ENCODE measurements at places on chromosomes 11 and 22.

DNA sequence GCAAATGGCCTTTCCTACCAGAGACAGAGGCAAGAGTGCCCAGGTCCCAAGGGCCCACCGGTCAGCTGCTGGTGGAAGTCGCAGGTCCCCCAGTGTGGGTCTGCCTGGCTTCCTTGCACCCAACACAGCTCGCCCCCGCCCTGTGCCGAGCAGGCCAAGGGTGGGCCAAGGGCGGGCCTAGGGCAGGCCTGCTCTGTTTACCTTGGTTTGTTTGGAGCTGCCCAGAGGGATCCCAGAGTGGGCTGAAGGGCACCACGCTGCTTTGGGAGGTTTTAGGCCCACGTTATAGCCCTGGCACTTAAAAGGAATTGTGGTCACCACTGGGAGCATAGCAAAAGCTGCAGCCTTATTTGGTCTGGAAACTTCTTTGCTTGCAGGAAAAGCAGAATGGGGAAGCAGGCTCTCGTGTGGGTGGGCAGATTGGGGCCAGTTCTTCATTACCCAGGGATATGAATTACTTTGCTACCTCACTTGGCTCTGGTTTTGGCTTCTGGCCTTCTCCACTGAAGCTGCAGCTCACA lies 38.0 kb downstream of the MRGPRD start:
- no peak for DNase-seq

- no peak for DNase-seq
Measured at GRCh38 chr11:83544846-83545245, 258.7 kb upstream of the CCDC90B start.

DNA sequence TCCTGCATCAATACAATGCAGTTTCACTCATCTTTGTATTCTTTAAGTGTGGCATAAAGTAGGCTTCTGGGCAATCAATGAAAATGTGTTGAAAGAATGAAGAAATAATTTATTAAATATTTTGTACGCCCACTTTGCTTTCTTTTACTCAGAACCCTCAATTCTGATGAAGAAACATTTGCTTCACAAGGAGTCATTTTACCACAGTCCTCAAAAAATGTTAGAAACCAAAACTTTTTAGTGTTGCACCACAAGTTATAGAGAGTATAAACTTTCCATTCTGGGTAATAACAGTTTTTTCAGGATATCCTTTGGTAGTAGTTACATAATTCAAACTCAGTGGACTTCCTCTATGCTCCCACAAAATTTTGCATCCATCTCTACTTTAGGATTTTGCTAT lies 360.5 kb downstream of the DLG2 start:
- DNase-seq: no peak

DNA sequence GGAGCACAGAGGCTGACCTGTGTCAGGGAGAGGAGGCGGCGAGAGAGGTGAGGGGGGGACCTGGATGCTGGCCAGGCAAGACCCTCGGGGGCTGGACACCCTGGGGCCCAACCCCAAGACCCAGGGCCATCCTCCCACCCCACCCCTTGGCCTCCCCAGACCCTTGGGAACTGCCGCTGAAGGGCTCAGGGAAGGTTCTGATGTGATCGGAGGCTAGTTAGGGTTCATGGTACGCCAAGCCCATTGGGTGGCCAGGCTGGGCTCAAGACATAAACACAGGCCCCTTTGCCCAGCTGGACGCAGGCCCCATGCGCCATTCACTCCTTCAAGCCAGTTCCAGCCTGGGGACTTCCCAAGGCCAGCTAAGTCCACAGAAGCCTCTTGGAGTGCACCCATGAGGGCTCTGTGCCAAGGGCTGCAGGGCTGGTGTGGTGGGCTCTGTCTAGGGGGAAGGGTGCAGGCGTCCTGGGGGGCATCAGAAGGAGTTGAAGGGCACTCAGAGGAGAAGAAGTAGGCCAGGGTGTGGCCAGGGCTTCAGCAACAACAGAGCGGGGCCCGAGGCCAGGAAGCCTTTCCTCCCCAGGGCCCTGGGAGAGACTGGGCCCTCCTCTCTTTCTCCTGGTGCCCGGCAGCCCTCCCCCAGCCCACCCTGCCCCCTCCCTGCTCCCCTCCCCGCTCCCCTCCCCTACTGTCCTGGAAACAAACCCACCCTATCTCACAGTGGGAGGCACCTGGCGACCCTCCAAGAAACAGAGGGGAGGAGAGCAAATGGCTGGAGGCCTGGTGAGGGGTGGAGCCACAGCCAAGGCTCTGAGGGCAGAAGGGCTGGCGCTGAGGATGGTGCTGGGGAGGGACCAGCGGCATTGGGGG lies 12.9 kb downstream of the TSPAN32 start:
- DNase-seq: no peak

DNA sequence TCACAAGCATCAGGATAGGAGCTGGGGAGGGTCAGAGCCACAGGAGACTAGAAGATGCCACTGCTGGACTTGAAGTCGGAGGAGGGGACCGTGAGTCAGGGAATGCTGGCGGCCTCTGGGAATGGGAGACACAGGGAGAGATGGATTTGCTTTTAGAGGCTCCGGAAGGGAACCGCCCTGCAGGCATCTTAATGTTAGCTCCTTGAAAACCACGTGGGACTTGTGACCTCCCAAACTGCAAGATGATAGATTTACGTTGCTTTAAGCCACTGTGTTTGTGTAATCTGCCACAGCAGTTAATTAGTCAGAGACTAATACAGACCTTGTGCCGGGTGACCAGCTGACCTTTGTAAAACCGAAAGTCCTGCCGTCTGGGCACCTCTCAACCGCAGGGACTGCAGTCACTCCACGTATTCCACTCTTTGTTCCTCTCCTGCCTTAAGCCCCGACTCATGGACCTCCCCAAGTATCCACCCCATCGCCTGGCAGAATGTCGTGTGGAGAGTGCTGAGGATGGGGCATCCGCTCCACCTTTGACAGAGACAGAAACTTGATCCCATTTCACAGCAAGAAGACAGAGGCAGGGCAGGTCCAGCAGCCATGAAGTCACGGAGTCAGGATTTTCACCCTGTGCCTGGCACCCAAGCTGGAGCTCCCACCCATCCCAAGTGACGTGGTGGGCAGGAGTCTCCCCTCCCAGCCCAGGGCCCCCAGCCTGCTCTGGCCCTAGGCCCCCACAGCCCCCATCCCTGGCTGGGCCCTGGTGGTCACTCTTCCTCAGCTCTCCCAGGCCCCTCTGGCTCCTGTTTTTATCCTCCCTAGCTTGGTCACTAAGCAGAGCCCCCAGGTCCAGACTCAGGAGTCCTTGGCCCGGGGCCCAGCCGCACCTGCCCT lies 19.4 kb upstream of the CTSD start:
- DNase-seq: no peak
